Amygdala (tissue), 56 donors: ENCODE measurements at places on chromosomes 3 and 15.

GRCh38 chr3:13140596-13140995, 67.4 kb upstream of the IQSEC1 start:
- DNase-seq: no peak

DNA sequence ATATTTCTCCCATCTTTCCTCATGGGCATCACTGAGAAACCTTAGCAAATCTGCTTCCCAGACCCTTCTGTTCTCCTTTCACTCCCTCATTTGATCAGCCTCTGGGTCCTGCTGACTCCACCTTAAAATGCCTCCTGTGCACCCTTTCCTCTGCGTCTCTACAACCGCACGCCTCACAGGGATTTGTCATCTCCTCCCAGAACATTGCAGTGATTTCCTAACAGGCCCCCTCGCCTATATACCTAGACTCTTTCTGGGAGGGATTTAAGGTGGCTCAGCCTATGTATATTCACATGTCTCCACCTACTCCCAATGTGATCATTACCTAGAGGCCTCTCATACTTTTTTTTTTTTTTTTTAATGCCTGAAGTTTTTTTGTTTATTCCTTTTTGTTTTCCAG, 69.2 kb downstream of the LIPC start:
- no peak for DNase-seq

GRCh38 chr3:135760581-135760980, 204.9 kb upstream of the PPP2R3A start:
- no peak for DNase-seq

DNA sequence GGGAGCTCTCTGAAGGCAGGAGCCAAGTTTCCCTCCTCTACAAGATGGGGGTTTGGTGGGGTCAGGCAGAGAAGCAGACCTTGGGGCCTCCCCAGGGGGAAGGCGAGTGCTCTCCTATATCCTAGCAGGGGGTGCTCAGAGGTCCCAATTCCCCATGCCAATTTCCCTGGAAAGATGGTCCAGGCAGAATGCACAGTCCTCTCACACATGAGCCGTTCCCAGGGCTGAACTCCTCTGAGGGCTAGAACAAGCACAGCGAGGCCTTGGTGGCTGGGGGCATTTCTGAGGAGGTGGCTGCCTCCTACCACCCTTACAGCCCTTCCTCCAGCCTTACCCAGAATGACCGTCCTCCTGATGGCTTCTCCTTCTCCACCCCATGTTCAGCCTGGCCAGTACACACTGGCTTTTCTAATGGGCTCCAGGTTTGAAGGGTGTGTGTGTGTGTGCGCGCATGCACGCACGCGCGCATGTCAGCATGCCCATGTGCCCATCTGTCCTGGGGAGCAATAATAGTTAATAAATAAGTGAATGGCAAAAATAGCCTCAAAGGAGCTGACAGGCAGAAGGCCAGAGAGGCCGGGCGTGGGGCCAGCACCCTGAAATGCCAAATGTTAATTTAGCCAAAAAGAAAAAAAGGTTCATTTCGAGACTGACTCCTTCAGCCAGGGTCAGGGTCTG, 24.4 kb downstream of the ADCY5 start:
- DNase-seq: no peak

DNA sequence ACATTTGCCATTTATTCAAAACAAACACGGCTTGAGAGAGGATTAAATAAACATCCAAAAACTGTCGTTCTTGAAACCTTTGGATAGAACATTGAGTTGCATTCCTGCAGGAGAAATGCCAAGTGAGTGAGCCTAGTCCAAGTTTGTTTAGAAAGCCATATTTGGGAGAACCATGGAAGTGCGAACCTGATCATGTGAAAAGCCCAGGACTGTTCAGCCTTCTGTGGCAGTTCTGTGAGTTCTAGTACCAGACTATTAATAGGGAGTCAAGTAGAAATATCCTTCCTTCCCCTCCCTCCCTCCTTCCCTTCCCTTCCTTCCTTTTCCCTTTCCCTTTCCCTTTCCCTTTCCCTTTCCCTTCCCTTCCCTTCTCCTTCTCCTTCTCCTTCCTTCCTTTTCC, 470.4 kb downstream of the LPP start:
- no peak for DNase-seq
